ENCODE measurements at places on chromosomes 1 and 21.

GRCh38 chr1:10753299-10753698 lies 43.1 kb downstream of the CASZ1 start:
- no peak overlapping the region for H3K27ac ChIP-seq
- H3K36me3 ChIP-seq = no peaks in the 10 kb centered on the region
- no peak for DNase-seq
- no peaks in the 10 kb centered on the region for H3K27me3 ChIP-seq

DNA sequence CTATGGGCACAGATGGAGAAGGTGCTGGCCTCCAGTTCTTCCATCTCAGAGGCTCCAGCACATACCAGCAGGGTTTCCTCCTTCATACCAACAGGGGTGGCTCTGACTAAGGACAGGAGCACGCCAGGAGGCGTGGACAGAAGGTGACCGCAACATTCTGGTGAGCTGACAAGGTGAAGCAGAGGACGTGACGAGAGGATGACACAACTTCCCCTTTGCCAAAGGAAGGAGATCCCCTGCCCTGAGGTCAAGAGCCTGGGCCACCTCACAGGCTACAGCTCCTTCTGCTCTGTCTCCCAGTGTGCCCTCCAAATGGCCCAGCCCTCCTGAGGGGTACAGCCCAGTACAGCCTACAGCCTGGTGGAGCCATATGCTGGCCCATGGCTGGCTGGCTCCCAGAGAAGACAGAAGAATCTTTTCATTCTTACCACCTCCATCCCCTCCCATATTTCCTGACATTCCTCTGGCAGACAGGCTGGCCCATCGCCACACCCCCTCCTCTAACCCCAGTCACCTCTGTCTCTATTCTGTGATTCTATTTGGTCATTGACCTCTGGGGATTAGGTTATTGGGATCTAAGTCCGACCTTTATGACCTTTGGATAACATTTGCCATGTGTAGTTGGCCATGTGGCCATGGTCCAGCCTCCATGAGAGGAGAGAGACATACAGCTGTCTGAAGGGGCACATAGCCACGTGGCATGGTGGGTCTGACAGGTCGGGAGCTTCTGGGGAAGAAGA lies 5.1 kb upstream of the LAMB3 start:
- no peak for DNase-seq
- H3K4me3 ChIP-seq = no peak overlapping the region
- H3K36me3 ChIP-seq = no peaks in the 10 kb centered on the region
- no peak overlapping the region for H3K27ac ChIP-seq

GRCh38 chr1:61852670-61853015 lies 110.4 kb downstream of the PATJ start:
- H3K36me3 ChIP-seq = peaks cover 12% of the 10 kb centered on the region
- no peak overlapping the region for H3K4me3 ChIP-seq
- DNase-seq = no peak
- H3K4me1 ChIP-seq = no peaks in the 10 kb centered on the region
- H3K27ac ChIP-seq = no peak overlapping the region

DNA sequence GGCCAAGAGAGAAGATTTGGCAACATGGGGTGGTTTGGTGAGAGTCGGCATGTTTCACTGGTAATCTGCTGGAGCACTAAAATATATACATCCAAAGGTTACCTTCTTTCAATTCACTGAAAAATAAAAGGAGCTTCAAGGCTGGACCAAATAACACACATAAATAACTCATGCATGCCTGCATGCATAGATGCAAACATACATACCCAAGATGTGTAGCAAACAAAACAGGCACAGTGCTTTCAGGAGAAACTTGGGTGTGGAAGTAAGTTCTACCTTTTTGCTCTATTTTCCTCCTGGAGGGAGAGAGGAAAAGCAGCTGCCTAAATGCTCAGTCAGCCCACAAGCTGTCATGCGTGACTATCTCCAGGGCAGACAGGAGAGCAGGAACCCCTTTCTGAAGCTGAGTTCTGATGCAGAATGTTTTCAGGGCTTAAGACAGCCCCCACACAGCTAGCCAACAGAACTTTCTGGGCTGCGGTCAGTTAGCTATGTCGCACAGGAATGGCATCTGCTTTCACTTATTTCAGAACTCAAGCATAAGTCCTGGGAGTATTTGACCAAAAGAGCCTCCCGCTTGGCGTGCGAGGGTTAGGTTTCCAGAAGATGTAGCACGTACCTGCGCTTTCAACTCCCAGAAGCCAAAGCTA lies 166.2 kb downstream of the TOMM20 start:
- H3K4me3 ChIP-seq = peak overlapping the region; percentile 24
- no peaks in the 10 kb centered on the region for H3K27me3 ChIP-seq
- DNase-seq = no peak
- peaks cover 57% of the 10 kb centered on the region for H3K4me1 ChIP-seq

DNA sequence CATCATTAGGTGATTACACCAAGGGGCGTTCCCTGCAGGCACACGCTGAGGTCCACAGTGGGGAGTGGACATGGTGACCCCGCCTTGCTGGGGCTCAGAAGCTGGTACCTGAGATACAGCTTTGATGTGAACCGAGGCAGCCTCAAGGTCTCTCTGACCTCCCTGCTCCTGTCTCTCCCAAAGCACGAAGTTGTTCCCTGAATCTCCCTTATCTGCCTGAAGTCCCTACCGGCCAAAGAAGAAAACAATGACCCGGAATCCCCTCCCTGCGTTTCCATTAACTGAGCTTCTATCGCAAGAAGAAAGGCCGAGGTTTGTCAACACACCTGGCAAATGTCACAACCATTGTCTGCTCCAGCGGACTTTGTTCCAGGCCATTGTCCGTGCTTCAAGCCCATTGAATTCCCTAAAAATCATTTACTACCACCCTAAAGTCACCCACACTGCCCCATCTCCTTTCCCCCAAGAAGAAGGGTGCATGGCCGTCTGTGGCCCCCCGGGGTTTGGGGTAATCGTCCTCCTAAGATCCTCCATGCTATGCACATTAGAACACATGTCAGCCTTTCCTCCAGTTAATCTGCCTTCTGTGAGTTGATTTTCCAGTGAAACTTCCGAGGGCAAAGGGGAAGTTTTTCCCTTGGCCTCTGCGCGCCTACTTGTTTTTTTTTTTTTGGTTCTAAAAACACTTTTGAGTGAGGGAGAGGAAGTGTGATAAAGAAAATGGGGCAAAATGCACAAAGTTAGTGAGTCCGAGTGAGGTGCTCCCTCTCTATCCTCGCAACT lies 48.1 kb upstream of the COL18A1 start:
- no peaks in the 10 kb centered on the region for H3K36me3 ChIP-seq
- no peaks in the 10 kb centered on the region for H3K4me1 ChIP-seq
- no peak overlapping the region for H3K4me3 ChIP-seq
- no peak for DNase-seq
- H3K27me3 ChIP-seq = peaks cover 5% of the 10 kb centered on the region
- no peak overlapping the region for H3K27ac ChIP-seq

DNA sequence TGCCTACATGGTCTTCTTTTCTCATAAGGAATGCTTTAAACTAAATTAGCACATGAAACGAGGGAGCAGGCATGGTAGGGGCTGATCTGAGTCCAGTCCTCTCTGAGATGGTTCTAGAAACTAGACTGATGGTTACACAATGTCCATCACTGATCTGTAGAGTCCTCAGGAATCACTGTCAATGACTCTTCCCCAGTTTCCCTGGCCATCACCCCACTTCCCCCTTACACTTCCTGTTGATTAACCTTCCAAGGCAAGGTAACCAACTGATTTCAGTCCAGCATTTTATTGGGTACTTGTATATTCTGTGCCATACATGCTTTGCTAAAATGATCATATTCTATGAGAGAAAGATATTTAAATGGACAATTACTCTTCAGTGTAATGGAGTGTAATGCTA lies 100.6 kb upstream of the ARTN start:
- H3K36me3 ChIP-seq = no peaks in the 10 kb centered on the region
- peaks cover 4% of the 10 kb centered on the region for H3K4me1 ChIP-seq
- no peak overlapping the region for H3K4me3 ChIP-seq
- no peak for DNase-seq

DNA sequence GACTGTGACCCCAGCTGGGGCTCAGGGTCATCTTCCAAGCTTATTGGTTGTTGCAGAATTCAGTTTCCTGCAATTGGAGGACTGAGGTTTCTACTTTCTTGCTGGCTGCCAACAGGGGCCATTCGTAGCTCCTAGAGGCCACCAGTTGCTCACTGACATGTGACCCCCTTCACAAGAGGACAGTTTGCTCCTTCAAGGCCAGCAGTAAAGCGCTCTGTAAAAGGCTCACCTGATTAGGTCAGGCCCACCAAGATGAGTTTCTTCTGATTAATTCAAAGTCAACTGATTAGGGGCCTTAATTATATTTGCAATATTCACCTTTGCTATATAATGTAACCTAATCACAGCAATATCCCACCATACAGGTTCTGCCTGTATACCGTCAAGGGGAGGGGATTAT lies 68.9 kb downstream of the SLC9A1 start:
- no peaks in the 10 kb centered on the region for H3K4me1 ChIP-seq
- H3K27ac ChIP-seq = no peak overlapping the region

- peaks cover 29% of the 10 kb centered on the region for H3K4me1 ChIP-seq
- no peaks in the 10 kb centered on the region for H3K27me3 ChIP-seq
- no peak overlapping the region for H3K4me3 ChIP-seq
- DNase-seq = no peak
- H3K27ac ChIP-seq = no peak overlapping the region
- H3K36me3 ChIP-seq = no peaks in the 10 kb centered on the region
Observed at GRCh38 chr1:205271277-205271676, 43.5 kb downstream of the TMCC2 start.

GRCh38 chr1:203085528-203086406 lies at the start of gene MYOG:
Gene MYOG, minus strand, starts transcription at chr1:203086012. Its CDS starts 51 bp downstream, at chr1:203085961.
- H3K27me3 ChIP-seq = peaks cover 3% of the 10 kb centered on the region
- no peaks in the 10 kb centered on the region for H3K36me3 ChIP-seq
- DNase-seq = no peak
- H3K27ac ChIP-seq = no peak within 1 kb of the TSS

DNA sequence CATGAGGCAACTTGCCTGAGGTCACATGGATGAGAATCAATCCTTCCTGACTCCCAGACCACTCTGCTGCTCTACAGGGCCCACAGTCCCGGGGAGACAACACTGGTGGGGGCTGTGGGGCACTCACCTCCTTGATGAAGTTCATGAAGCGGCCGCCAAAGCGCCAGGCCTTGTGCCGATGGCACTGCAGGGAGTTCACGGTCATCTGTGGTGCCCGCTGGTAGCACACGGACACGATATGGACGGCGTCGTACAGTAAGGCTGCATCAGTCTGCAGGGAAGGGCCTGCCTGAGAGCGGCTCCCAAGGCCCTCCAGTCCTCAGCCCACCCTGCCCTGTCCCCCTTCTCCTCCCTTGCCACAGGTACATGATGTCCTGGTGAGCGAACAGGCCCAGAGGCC lies 175.3 kb downstream of the GRIK3 start:
- no peak overlapping the region for H3K27ac ChIP-seq
- no peaks in the 10 kb centered on the region for H3K36me3 ChIP-seq
- no peaks in the 10 kb centered on the region for H3K27me3 ChIP-seq
- DNase-seq = no peak

- H3K27me3 ChIP-seq = no peaks in the 10 kb centered on the region
- no peak overlapping the region for H3K27ac ChIP-seq
- no peak for DNase-seq
- no peaks in the 10 kb centered on the region for H3K36me3 ChIP-seq
Observed at GRCh38 chr1:182111496-182111895, 50.0 kb upstream of the ZNF648 start.

DNA sequence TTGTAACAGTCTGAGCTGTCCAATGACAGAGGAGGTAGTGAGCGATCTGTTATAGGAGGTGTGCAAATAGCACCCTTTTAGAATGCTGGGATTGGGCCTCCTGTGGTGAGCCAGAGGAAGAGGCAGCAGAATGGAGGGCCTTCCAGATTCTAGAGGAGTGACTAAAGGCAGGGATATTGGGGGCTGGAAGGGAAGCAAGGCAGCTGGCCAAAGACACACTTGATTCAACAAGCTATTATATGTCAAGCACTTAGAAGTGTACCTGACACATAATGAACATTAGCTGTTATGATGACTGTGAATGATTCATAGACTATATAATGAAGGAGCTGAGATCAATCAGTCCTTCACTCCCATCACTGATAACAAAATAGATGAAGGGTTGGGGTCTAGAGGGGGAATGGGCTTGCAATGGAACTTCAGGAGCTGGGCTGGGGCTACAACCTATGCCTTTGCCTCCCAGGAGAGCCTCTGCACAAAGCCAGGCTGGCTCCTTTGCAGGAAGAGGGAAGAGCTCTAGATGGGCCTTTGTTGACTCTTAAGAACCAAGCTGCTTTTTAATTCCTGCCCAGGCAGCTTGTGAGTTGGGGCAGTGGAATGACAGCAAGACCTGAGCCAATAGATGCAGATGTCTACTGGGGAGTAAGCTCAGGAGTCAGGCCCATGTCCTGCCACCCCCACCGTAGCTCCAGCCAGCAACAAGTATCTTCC lies 2.3 kb upstream of the MKNK1 start:
- peaks cover 20% of the 10 kb centered on the region for H3K36me3 ChIP-seq
- no peak overlapping the region for H3K4me3 ChIP-seq
- peaks cover 25% of the 10 kb centered on the region for H3K4me1 ChIP-seq
- no peak for DNase-seq

DNA sequence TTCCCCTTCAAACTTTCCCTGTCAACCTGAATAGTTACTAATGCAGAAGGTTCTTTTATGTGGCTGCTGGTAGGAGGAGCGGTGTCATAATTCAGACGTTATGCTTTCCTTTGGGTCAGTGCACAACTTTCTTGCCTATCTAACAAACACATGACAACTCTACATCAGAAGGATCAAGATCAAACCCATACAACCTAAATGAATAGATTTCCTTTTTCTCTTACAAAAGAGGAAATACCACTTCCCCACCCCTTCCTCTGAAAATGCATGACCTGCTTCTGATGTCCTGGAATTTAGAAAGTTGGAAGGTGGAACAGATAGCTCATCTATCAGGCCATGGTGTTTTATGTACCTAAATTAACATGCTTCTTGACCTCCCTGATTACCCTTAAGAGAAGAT lies 75.7 kb upstream of the ADGRL4 start:
- no peak overlapping the region for H3K4me3 ChIP-seq
- no peaks in the 10 kb centered on the region for H3K4me1 ChIP-seq
- no peak overlapping the region for H3K27ac ChIP-seq
- H3K27me3 ChIP-seq = no peaks in the 10 kb centered on the region

DNA sequence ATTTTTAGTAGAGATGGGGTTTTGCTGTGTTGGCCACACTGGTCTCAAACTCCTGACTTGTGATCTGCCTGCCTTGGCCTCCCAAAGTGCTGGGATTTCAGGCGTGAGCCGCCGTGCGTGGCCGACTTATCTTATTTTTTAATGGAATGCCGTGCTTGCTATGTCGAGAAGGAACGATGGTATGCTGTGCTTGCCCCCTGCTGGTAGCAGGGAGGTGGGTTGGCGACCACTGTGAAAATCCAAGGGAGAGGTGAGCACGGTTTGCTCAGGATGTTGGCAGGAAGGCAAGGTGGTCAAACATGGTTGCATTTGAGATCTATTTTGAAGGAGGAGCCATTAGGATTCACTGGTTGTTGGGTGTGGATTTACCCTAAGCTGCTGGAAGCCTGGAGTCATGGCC lies 45.8 kb upstream of the RCC2 start:
- H3K27me3 ChIP-seq = no peaks in the 10 kb centered on the region
- no peaks in the 10 kb centered on the region for H3K4me1 ChIP-seq
- H3K36me3 ChIP-seq = no peaks in the 10 kb centered on the region
- no peak overlapping the region for H3K27ac ChIP-seq
- DNase-seq = no peak
- H3K4me3 ChIP-seq = no peak overlapping the region
